ENCODE measurements at places on chromosomes 13 and 19.

DNA sequence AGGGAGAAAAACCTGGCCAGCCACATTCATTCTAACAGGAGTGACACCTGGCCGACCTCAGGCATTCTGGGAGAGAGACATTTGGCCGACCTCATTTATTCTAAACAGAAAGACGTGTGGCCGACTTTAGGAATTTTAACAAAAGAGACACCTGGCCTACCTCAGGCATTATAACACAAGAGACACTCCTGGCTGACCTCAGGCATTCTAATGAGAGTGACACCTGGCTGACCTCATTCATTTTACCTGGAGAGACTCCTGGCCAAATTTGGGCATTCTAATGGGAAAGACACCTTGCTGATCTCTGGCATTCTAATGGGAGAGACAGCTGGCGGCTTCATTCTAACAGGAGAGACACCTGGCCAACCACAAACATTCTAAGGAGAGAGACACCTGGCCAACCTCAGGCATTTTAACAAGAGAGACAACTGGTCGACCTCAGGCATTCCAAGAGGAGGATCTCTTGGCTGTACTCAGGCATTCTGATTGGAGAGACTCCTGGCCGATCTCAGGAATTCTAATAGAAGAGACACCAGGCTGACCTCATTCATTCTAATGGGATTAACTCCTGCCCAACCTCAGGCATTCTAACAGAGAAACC is 1353.9 kb downstream of the UQCRFS1 start:
- DNase-seq, result no peak

- no peak for DNase-seq
Measured at GRCh38 chr13:90732049-90732448, 615.4 kb upstream of the MIR17HG start.

GRCh38 chr19:42184401-42184861 is 33.0 kb downstream of the DEDD2 start:
- DNase-seq, result peak; percentile 65

- no peak for DNase-seq
Measured at GRCh38 chr19:58181902-58182576, 822 bp upstream of the ZNF274 start.

DNA sequence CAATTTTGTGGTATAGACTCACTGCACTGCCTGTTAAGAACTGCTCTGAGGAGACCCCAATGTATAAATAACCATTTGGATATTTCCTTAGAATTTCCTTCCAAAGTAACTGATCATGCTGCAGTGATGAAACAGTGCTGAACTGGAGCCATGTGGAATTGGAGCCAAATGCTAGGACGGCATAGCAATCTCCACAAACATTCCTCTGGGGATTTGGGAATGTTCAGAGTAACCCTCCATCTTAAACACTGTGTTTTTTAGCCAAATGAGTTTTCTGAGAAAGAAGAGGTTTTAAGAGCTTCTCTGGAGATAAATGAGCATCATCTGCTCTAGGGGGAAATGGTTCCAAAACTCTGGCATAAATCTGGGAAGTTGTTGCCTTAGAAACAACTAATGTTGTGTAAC is 98.2 kb downstream of the OLFM4 start:
- no peak for DNase-seq

GRCh38 chr19:45953676-45954075 is 20.0 kb downstream of the NOVA2 start:
- DNase-seq, result no peak

DNA sequence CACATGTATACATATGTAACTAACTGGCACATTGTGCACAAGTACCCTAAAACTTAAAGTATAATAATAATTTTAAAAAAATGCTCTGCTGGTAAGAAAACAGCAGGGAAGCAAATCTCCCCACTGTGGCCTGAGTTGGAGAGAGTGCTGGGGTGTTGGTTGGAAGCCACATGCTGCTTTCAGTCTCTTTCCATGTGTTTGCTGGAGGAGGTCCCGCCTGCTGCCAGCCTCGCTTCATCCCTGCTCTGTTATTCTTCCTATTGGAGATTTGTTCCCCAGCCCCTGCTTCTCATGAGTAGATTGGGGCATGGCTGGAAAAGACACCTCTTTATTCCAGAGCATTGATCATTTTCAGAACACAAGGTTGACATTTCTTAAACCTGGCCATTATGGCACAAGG is 230.5 kb downstream of the FGF9 start:
- DNase-seq, result no peak

Data from fibroblast of gingiva (primary cell).